GM12891 (cell line): ENCODE measurements at places on chromosomes 4 and X.

DNA sequence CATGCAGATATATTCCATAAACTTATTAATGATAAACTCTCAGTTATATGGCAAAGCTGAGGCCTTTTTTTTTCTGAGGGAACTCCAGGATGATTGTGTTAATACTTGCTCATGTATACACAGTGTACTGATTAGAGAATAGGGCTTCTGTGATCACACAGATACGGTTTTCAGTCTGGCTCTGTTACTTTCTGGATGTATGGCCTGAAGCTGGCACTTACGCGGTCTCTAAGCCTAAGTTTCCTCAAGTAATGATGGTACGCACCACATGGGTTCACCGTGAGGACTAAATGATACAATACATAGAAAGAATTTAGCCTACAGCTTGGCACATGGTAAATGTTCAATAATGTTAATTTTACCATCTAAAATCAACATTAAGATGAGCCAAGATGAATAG lies 73.8 kb downstream of the SEC24D start:
- no peak for DNase-seq

DNA sequence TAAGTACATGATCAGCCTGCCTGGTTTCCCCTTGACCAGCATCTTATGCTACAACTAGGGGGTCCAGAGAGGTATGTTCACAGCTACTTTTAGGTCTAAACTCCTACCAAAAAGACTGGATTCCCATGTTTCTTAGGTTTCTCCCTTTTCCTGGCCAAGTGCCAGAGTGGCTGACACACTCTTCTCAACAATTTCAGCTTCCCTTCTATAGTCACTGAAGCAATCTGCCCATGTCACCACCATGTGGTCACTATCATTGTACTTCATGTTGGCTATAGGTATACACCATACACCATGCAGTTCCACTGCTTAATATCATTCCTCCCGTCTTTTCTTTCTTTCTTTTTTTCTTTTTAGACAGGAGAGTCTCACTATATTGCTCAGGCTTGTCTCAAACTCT lies 66.9 kb downstream of the KLHL13 start:
- no peak for DNase-seq

- no peak for DNase-seq
These were observed 319.1 kb downstream of the RAPGEF2 start for GRCh38 chr4:159422019-159422418.

DNA sequence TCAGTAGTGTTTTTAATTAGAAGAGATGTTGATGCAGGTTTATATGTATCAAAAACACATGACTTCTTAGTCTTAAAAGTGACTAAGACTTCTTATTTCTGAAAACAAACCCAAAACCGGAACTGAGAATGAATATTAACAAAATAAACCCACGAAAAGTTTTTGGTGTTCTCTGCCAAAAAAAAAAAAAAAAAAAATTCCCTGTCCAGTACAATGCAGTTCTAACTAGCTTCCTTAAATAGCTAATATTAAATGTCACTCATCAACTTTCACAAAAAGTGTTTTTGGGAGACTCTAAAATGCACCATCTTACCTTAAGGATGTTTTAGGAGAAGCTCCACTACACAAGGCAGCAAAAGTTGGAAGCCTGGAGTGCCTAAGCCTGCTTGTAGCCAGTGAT lies 2.0 kb downstream of the ANKRD37 start:
- DNase-seq: no peak

DNA sequence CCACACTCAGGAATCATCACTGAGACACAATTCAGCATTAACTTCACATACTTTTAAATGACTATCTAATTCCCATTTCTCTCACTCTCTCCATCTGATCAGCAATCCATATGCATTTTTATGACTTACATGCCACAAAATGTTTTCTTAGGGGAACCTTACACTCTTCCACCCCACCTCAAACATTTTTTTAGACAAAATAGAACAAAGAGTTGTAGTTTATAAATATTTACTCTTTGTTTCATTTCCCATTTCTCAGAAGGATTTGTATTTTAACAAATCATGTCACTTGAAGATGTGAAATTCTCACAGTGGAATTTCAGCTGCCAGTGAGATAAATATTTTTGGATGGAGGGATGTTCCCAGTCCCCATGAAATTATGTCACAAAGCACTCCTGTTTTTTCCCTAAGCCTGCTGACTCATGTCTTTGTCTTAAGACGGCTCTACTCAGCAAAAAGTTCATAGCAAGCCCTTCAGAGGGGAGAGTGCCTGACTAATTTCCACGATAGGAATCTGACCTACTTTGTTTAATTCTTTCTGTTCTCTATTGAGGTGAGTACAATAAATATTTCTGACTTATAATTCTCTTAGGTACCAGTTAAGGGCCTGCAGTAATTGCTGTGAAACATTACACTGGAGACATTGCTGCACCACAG lies 257.7 kb downstream of the THOC2 start:
- DNase-seq: no peak
